ENCODE measurements at places on chromosomes 3 and 15.

GRCh38 chr3:123163141-123163540, 38.6 kb upstream of the SEC22A start:
- DNase-seq: no peak

- peak; percentile 90 for DNase-seq
Measured at GRCh38 chr3:15108082-15108545, 9.2 kb upstream of the RBSN start.

GRCh38 chr3:106811376-106811775, 565.9 kb upstream of the CCDC54 start:
- DNase-seq: peak; percentile 63

DNA sequence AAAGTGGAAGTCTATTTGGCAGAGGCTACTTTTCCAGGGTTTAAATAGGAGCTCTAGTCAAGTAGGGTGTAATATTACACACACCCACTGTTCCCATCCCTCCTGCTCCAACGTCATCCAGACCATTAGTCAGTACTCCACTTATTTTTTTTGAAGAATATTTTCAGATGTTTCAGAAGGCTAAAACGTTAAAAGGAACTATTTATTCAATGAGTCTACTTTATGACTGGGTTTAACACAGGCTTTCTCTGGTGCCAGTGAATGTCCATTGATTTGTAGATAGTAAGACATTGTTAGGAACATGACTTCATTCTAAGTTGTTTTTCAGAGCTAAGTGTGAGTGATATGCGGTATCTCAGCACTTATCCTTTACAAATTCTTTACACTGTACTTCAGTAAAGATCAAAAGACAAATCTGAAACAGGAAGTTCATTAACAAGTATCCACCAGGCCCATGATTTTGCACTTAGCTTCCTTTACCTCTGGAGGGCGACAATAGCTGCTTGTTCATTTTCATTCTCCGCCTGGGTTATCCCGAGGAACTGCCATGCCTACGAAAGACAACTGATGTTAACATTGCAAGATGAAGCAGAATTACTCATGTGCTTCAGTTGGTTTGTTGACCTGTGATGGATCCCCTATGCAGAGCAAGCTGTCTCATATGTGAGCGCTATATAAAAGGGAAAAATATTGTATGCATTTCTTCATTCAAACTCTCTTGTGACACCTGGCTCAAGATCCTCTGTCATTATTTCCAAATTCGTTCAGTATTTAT, 158.7 kb downstream of the USP13 start:
- peak; percentile 73 for DNase-seq

DNA sequence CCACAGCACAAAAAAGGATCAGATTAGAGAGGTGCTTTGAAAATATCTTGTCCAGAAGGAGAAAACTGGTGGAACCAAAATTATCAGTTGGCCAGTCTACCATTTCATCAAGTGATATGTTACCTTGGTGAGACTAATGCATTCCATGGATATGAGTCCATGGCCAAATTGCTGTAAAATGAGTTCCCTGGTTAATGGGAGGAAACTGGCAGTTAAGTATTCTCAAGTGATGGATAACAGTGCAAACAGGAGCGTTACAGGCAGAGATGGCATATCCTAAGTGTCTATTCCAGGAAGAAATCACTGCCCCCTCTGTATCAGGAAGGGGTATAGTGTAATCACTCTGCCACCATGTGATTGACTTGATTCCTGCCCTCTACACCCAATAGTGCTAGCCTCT, 34.0 kb downstream of the MYRIP start:
- no peak for DNase-seq

DNA sequence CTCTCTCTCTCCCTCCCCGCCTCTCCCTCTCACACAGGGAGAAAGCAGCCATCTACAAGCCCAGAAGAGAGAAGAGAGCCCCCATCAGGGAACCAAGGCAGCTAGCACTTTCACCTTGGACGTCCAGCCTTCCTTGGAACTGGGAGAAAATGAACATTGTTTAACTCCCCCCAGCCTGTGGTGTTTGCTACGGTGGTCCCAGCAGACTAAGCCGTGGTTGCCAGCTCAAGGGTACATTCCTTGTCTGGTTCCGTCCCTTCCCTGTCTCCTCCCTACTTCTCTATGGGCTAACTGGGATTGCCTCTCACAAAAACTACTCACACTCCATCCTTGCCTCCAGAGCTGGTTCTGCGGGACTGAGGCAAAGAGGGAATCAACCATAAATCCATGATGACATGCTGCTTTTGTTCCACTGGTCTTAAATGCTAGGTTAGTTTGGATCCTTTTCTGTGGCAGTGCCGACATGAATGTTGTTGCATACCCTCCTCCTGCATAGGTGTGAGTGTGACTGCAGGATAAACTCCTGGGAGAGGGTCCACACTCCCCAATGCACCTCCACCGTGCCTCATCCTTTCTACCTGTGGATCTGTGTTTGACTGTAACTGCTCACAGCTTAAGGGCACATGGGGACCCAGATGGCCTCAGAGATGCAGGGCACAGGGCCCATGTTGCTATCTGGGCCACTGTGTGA, 12.0 kb downstream of the C3orf22 start:
- DNase-seq: no peak

DNA sequence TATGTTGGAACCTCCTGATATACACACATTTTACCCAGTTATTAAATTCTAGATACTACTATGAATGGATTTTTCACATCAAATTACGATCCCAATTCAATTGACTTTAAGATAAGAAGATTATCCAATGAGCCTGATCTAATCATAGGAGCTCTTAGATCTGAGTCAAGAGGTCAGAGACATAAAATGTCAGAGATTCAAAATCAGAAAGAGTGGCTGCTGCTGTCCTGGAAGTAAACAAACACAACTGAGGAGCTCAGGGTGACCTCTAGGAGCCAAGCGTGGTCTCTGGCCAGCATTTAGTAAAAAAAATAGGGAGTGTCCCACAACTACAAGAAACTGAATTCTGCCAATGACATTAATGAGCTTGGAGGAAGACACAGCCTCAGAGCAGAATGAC, 557.1 kb upstream of the CBLB start:
- DNase-seq: no peak

DNA sequence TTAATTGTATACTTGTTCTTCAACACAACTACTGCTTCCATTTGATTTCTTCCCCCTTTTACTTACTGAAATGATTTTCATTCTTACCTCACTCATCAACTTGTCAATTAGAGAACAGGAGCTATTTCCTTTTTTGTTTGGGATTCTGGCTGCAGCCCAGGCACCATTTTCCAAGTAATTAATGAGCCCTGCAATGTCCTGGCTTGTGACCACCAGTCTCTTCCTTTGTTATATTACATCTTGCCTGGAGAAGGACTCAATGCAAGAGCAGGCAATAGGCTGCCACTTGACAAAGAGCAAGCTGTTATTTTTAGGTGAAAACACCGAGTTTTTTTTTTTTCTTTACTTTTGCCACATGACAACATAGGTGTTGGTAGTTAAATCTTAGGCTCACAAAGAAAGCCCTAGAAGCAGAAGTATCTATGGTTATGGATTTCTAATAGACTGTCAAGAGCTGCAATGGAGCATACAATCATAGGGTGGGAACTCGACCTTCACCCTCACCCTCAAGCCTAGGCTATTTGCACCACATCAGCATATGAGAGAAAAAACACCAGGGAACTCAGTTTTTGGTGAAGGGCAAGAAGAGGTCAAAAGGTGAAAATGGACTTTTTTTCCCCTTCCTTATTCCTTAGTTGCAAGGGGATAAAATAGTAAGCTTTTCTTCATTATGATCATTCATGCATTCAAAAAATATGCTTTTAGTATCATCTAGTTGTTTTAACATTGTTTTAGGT, 114.9 kb downstream of the TNIK start:
- DNase-seq: no peak

- DNase-seq: no peak
Measured at GRCh38 chr3:96705895-96706294, 108.5 kb upstream of the EPHA6 start.

Data from dermis blood vessel endothelial cell (primary cell).